ENCODE measurements at places on chromosomes 12 and 14. TPM values are rescaled to one million over a fixed set of nuclear protein-coding genes. Genes with fewer than 3 reads are reported as not detected.

The BMAL2 gene
- polyA plus RNA-seq: 0.47 TPM

The SRRM4 gene
- 0.17 TPM for polyA plus RNA-seq

The CD4 gene
- polyA plus RNA-seq: 12.2 TPM

The GLIPR1L1 gene
- not detected for polyA plus RNA-seq

The GALNT8 gene
- 1.4 TPM for polyA plus RNA-seq
